ENCODE measurements at places on chromosomes 4 and X. TPM values are rescaled to one million over a fixed set of nuclear protein-coding genes. Genes with fewer than 3 reads are reported as not detected.
A peak's percentile ranks its signal among the peaks of the same experiment; 100 is the strongest.

GRCh38 chrX:106707771-106708454 lies 18.6 kb upstream of the RNF128 start:
- DNase-seq: no peak
- H3K36me3 ChIP-seq: no peaks in the 10 kb centered on the region
- H3K27ac ChIP-seq: no peak overlapping the region
- H3K4me3 ChIP-seq: no peak overlapping the region
- no peaks in the 10 kb centered on the region for H3K4me1 ChIP-seq

DNA sequence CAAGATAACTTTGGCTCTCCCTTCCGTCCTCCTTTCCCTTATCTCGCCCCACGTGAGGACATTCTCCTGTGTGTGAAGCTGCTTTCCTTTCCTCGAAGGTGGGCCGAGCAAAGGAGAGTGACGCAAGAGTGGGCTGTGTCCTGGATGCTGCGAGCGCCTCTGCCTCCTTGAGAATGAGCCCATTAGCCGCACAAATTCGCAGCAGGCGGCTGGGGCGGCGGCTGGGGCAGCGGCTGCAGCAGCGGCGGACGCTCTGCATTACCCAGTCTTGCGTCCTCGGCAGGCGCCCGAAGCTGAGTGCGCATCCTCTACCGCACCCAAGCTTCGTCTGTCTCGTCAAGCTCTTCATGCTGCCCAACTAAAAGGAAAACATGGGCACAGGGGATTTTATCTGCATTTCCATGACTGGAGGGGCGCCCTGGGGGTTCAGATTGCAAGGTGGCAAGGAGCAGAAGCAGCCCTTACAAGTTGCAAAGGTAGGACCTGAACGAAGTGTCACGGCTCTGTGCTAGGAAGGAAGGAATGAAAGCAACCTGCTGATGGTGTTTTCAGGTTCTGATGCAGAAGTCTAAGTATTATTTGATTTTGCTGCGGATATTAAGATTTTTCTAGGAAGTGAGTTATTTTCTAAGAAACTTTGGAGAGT lies at the start of gene SYNPO2:
SYNPO2 (plus strand) TSS at position 189 of the 646 bp plus-strand sequence; CDS start at position 372, 183 bp downstream.
- H3K4me3 ChIP-seq: peak within 1 kb of the TSS; percentile 65
- H3K27ac ChIP-seq: no peak within 1 kb of the TSS
- DNase-seq: peak; percentile 84
- H3K27me3 ChIP-seq: no peaks in the 10 kb centered on the region

GRCh38 chr4:3114377-3114776 lies 39.9 kb downstream of the HTT start:
- no peaks in the 10 kb centered on the region for H3K4me1 ChIP-seq
- H3K4me3 ChIP-seq: no peak overlapping the region
- H3K27me3 ChIP-seq: no peaks in the 10 kb centered on the region
- no peak for DNase-seq

Gene SORBS2
- not detected for total RNA-seq

Gene SLC10A6
- total RNA-seq: not detected

GRCh38 chr4:13893211-13893610 lies 265.7 kb upstream of the BOD1L1 start:
- no peaks in the 10 kb centered on the region for H3K27me3 ChIP-seq
- no peak for DNase-seq
- no peak overlapping the region for H3K27ac ChIP-seq
- H3K36me3 ChIP-seq: no peaks in the 10 kb centered on the region
- H3K4me3 ChIP-seq: no peak overlapping the region

Measured in Karpas-422 (cell line).